ENCODE measurements at places on chromosomes 7 and 10. TPM values are rescaled to one million over a fixed set of nuclear protein-coding genes. Genes with fewer than 3 reads are reported as not detected.

TAS2R5 gene
- total RNA-seq = not detected

TRIL gene
- 13.5 TPM for total RNA-seq

SUN3 gene
- total RNA-seq = not detected

C7orf33 gene
- total RNA-seq = not detected

LLCFC1 gene
- not detected for total RNA-seq

MYPN gene
- total RNA-seq = not detected

DNA sequence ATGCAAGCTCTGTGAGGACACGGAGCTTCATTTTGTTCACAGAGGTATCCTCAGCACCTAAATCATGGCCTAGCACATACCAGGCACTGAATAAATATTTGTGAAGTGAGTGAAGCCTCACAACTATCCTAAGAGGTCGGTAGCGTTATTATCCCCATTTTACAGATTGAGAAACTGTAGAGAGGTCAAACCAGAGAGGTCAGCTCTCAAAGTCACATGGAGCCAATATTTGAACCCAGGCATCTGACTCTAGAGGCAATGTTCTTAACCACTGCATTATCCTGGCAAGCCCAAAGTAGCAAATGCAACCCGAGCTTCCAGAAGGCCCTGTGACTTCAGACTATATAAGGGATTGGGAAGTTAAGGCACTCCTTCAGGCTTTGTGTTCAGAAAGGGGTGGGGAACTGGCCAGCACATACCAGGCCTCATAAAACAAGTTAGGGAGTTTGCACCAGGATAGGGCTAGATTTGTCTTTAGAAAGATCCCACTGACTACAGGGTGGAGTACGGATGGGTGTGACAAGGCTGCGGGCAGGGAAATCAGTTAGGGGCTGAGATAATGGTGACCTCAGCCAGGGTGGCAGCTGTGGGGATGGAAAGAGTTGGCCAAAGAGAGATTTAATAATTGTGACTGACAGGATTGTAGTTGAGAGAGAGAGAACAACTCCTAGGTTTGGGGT is 101.4 kb downstream of the TBXAS1 start:
- DNase-seq = no peak

DNA sequence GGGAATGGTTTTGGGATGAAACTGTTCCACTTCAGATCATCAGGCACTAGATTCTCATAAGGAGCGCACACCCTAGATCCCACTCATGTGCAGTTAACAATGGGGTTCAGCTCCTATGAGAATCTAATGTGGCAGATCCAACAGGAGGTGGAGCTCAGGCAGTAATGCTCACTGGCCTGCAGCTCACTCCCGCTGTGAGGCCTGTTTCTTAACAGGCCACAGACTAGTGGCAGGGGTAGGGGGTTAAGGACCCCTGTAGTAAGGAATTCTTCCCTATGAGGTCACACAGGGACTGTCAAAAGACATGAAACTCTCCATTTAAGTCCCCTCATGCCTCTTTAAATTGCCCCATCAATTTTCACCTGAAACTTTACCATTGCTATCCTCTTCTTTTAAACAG is 8.0 kb downstream of the HGF start:
- no peak for DNase-seq

GRCh38 chr7:88226886-88227516 is 7.2 kb upstream of the SRI start:
- DNase-seq = no peak

DNA sequence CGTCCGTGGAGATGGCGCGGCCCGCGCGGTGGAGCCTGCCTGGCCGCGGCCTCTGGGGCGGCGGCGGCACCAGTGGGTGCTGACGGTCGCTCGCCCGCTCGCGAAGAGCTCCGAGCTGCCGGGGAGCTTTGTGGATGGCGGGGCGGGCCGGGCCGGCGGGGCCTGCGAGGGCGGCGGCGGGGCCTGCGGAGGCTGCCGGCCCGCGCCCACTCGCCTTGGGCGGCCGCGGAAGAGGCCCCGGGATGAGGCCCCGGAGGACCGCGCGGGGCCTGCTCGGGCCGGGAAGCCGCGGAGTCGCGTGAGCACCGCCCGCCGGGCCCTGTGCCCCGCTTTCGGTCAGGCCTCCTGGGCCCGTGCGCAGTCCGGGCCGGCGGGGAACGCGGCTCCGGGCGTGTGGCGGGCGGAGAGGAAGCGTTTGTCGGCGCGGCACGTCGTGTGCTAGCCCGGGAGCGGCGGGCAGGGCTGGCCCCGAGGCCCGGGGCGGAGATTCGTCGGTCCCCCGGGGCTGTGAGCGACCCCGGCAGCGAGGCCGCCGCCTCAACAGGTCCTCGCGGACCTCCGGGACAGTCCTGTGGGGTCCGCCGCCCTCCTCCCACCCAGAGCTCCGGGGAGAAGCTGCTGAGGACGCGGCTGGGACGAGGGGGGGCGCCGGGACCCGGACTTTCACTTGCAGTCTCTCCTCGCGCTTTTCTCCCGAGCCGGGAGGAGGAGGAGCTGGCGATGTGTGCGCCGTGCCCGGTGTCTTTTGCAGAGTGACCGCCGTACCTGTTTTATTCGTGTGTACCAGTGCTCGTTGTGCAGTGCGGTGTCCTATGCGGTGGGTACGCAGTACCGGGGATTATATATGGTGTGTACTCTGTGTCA is 578 bp downstream of the ZMYND11 start:
- no peak for DNase-seq

- no peak for DNase-seq
These were observed 389.2 kb upstream of the KLF6 start for GRCh38 chr10:4174197-4174596.

DNA sequence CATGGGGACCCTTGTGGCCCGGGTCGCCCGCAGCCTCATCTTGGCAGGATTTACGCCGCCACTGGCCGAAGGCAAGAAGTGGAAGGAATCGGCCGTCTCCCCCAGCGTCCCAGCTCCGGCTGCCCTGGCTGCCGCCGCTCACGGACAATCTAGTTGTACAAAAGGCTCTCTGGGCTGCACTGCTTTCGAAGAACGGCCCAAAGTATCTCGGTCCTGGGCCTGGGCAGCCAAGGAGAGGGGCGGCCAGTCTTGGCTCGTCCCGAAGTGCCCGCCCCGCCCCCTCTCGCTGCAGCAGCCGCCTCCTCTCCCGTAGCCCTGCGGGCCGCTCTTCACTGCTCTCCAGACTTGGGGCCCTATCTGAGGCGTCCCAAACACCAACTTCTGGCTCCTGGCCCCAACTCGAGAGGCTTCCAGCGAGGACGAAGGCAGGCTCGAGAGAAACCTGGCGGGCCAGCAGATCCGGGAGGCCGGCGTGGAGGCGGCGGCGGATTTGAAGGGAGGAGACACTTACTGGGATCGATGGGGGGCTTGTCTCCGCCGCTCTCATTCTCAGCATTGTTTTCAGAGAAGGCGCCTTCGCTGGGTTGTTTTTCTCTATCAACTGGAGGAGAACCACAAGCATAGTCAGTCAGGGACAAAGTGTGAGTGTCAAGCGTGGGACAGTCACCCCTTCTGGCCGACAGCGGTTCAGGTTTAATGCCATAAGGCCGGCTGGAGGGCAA is 809 bp downstream of the HOXA9 start:
- no peak for DNase-seq

DNA sequence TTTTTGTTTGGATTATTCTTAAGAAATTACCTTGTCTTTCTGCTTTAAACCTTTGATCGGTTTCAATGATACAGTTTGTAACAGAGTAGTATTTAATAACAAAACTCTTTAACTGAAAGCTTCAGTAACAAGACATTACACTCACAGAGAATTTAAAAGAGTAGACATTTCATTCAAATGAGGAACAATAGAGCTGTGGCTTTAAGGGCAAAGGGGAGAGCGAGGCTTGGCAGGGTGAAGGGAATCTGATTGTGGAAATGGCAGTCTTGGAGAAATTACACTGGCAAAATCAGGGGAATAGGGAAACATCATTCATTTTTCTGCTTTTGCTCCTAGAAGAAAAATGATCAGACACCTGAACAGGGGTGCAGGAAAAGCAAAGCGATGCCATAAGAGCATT is 5.1 kb upstream of the HIPK2 start:
- DNase-seq = no peak

GRCh38 chr7:50826371-50827172 is 43.9 kb upstream of the GRB10 start:
- no peak for DNase-seq

GRCh38 chr7:91137788-91138368 is 126.4 kb upstream of the FZD1 start:
- no peak for DNase-seq

GRCh38 chr7:92766461-92767003 is 69.8 kb downstream of the CDK6 start:
- DNase-seq = no peak

GRCh38 chr7:65250697-65251395 is 122.8 kb upstream of the ZNF92 start:
- DNase-seq = no peak

GRCh38 chr10:68075550-68076004 is 494 bp upstream of the HERC4 start:
- no peak for DNase-seq

DNA sequence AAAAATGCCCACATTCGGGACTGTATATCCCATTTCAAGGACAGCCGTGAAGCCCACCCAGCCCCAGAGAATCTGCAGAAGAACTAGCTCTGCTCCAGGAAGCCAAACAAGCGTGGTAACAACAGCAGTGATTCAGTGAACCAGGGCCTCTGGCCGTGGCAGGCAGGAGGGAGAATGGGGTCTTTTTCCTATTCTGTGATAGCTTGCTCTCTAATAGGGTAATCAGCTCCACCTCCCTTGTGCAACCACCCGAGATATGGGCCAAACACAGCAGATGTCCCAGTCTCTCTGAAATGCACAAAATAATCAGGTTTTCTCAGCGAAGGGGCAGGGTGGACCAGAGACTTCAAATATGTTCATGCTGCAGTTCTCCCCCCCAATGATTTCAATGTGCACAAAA is 35.8 kb downstream of the CHST15 start:
- DNase-seq = no peak

DNA sequence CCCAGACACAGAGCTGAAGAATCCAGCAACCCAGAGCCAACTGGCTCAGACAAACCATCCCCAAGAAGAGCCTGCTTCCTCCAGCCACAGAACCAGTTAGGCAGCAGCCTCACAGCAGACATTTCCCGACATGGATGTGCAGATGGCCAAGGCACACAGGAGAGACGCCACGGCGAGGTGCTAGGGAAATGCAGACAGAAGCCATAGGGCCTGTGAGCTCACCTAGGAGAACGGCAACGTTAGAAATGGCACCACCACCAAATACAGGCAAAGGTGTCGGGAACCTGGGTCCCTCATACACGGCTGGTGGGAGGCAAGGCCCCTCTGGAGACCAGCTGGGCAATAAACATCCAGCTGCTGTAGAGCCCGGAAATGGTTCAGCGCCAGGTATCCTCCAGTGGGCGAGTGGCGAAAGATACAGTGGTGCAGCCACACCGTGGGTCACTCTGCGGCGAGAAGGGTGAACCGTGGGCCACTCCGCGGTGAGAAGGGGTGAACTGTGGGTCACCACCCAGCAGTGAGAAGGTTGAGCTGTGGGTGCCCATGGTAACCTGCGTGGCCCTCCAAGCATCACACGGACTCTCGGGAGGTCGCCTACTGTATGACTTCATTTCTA is 31.2 kb downstream of the JAKMIP3 start:
- DNase-seq = no peak

DNA sequence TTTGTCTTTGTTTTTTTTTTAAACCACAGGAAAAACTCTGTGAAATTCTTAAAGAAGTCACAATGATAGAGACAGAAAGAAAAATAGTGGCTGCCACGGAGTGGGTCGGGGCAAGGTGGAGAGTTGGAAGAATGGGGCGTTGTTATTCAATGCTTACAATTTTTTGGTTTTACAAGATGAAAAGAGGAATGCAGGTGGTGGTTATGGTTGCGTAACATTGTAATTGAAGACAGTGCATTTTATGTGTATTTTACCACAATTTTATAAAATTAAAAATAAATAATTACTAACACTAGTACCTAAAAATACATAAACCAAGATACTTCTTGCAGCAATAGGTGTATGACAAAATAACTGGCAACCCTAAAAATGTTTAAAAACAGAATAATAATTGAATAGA is 76.9 kb upstream of the VOPP1 start:
- DNase-seq = no peak

DNA sequence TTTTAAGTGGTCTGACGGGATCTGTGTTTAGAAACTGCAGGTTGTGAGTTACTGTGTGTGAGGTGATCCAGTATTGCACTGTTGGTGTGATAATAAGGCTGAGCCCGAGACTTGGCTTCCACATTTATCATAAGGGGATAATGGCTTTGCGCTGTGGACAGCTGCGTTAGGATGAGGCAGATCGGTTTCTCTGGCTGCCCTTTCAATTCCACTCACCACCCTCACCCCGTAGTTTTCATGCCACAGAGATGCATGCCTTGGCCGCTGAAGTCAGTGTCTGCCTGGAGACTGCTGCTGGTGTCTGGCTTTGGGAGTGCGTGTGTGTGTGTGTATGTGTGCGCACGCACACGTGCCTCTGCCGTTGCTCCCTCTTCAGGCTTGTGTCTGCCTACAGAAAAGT is 273.0 kb downstream of the CCDC3 start:
- DNase-seq = no peak

DNA sequence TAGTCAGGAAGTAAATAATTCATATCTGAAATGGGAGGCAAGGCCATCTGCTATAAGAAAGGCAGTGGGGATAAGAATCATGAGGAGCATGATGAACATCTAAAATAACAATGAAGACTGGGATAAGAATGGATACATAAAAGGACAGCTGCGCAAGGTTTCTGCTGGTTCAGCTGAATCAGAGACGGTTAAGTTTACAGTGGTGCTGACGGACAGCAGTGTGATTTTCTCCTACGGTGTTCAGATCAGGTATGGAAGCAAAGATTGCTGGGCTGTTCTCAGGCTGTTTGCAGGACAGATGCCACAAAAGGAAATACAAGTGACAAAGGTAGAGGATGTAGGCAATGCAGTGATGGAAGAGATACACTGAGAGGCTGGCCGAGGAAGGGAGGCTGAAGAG is 8.4 kb downstream of the CYCS start:
- DNase-seq = no peak

DNA sequence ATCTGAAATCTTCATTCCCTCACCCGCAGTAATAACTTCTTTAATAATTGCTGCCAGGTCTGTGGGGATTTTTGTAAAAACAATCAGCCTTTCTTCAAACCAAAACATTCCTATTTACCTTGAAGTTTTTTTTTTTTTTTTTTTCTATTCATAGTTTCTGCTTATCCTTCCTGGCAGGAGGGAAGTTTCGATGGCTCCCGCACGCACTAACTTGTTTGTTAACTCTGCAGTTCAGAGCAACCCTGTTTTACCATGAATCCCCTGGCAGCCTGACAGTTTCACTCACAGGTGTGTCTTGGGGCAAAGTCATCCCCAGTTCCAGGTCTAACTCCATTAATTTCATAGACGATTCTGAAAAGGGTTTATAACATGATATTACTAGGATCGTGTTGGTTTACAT is 149.3 kb downstream of the KLF6 start:
- DNase-seq = no peak

DNA sequence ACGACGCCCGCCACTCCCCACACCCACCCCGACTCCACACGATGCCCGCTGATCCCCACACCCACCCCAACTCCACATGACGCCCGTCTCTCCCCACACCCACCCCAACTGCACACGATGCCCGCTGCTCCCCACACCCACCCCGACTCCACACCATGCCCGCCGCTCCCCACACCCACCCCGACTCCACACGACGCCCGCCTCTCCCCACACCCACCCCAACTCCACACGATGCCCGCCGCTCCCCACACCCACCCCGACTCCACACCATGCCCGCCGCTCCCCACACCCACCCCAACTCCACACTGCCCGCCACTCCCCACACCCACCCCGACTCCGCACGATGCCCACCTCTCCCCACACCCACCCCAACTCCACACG is 317.0 kb downstream of the DNAJB6 start:
- DNase-seq = no peak

GRCh38 chr7:31007634-31008033 is 43.9 kb downstream of the GHRHR start:
- no peak for DNase-seq
